Adipocyte (in vitro differentiated cells): ENCODE measurements at places on chromosomes 16 and 17.

DNA sequence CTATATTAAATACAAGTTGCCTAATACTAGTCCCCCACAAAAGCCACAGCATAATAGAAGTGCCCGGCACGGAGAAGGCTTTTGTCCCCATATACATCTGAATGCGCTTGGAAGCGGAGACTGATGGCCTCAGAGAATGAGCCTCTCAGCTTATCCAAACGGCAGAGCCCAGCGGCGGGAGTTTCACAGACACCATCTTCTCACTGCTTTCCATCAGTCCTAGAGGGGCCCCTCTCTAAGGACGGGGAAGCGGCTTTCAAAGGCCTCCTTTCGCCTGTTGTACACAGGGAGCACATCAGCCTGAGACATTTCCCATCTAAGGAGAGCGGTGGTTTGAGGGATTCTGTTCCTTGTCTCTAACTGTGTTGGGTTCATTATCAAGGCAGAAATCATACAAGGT, 16.9 kb downstream of the NXN start:
- DNase-seq = no peak

GRCh38 chr16:802461-802860, 1.9 kb upstream of the GNG13 start:
- no peak for DNase-seq

DNA sequence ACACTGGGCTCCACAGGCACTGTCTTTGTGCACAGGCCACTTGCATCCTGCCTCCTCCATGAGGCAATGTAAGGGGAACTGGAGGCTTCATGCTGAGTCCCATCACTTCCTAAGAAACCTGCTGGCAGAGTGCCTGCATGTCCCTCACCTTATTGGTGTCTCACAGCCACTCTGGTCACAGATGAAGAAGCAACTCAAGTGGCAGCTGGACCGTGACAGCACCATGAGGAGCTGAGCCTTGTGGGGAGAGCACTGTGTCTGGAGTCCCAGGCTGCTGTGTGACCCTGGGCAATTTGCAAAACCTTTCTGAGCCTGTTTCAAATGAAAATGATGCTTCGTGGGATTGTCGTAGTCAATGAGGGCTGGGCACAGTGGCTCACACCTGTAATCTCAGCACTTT, 19.5 kb downstream of the ANKRD40 start:
- DNase-seq = no peak

DNA sequence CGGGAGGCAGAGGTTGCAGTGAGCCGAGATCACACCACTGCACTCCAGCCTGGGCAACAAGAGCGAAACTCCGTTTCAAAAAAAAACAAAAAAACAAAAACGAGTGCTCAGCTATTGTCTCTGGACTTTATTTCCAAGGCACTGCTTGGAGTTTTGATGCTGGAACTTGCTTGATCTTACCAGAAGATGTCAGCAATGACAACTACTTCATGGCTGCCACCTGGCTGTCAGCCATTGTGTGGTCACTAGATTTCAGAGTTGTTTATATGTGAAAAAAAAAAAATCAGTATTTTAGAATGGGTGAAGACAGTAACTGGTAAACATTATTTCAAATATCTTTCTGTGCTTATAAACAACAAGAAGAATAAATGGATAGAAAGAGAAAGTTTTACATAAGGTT, 26.3 kb upstream of the OR4D1 start:
- peak; percentile 14 for DNase-seq

- DNase-seq = no peak
These were observed 92.5 kb downstream of the MAP2K4 start for GRCh38 chr17:12113156-12113555.

- peak; percentile 89 for DNase-seq
These were observed 5.6 kb downstream of the SF3B3 start for GRCh38 chr16:70529051-70529777.

GRCh38 chr17:8670421-8670820, 39.9 kb upstream of the MYH10 start:
- DNase-seq = no peak

GRCh38 chr17:55778389-55779118, 27.7 kb downstream of the PCTP start:
- no peak for DNase-seq

DNA sequence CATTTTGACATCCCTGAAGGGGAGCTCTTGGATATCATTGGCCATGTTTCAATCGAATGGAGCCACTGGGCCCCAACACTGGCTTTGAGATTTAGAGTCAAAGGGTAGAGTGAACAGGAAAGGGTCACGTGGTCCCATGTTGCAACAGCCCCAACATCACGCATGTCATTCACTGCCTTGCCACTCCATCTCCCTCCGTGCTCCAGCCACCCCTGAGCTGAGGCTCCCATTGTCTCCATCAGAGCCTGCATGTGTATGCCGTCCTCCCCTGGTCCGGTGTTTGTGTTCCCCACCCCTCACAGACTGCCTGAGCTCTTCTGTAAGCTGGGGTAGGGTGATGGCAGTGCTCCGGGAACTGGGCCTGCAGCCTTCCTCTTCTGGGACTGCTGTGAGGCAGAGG, 12.1 kb downstream of the NFE2L1 start:
- DNase-seq = no peak

DNA sequence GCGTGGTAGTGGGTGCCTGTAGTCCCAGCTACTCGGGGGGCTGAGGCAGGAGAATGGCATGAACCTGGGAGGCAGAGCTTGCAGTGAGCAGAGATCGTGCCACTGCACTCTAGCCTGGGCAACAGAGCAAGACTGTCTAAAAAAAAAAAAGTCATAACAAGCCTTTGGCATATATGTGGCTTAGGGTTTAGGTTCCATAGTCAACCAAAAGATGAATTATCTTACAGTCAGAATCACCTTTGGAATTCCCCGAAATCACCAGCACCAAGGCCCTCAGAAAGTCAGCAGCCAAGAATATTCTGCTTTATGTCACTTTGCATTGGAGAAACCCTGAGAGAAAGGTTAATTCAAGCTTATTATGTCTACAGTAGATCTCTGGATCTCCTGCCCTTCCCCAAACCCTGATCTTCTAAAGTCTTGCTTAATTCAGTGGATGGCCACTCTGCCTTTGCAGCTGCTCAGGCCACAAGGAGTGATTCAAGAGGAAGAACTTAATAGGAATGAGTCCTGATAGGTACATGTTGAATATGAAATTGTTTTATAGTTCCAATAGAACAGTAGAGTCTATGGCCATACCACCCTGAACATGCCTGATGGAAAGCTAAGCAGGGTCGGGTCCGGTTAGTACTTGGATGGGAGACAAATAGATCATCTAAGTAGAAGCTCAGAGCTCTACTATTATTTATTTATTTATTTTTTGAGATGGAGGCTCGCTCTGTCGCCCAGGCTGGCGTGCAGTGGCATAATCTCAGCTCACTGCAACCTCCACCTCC, 196.0 kb upstream of the CACNG5 start:
- DNase-seq = no peak

DNA sequence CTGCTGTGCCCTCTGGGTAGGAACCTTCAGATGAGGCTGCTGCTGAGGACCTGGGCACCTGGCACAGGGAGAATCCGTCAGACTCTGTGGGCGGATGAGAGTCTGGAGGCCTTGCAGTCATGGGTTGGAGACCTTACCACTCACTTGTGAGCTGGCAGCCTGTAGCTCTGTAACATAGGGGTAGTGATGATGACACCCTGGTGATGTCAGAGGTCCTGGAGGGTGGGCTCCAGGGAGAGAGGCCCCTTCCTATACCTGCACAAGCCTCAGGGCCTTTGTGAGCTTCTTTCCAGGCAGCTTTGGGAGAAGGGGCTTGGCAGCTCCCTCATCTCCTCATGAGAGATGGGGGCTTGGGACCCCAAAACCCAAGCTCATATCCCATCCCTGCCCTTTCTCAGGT, 1.6 kb downstream of the MIEF2 start:
- no peak for DNase-seq
